ENCODE measurements at places on chromosomes 3 and 15.

DNA sequence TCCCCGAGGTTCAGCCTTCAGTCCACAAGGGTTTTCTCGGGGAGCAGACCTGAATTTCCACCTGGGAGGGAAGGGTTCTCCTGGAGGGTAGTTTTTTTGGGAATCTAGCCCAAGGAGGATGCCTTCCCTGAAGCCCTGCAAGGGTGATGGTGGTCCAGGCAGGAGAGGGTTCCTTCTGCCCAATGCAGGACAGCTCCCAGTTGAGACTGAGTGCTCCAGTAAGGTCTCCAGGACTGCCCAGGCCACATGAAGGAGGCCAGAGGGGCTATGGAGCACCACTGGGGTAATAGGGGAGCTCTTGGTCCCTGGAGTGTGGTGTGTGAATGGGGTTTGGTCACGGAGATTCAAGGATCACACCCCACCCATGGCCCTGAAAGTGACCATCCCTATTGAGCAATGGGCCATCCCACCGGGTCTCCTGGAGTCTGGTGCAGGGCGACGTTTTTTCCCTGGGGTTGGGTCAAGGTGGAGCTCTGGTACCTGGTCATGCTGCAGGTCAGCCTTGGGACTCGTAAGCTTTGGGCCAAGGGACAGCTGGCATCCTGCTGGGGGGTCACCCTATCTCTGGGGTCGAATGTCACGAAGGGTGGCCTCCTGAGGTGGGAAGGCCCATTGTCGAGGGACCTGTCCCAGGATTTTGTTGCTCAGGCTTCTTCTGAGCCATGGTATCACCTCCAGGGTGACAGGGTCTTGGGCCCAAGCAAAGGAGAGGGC lies 196.5 kb downstream of the UBE3A start:
- DNase-seq: no peak

DNA sequence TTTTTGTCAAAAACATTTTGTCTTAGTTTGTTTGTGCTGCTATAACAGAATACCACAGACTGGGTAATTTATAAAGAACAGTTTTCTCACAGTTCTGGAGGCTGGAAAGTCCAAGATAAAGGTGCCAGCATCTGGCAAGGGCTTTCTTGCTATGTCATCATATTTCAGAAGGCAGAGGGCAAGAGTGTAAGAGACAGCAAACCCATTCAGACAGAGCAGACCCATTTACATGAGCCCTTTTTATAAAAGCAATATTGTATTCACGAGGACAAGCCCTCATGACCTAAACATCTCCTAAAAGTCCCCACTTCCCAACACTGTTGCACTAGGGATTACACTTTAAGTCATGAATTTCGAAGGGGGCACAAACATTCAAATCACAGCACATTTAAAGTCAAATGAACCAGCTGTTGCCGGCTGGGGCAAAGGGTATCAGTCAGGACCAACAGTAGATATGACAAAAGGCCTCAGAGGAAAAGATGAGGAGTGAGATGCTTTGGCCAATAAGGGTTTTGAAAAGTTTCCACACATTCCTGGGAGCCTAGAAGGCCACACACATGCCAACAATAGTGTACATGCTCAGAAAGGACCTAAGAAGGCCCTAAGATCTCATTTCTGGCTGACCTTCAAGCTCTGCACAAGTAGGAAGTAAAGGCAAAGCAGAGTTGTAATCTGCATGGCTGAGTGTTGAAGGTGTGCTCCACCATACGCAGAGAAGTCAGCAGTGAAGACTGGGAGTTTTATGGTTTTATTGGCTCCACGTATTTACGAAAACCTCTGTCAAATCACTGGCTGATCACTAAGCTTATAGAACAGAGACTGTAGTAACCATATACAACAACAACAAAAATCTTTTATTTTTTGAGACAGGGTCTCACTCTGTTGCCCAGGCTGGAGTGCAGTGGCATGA lies 37.9 kb downstream of the UQCC5 start:
- no peak for DNase-seq

- DNase-seq: no peak
These were observed 84.6 kb downstream of the PEAK1 start for GRCh38 chr15:77335298-77335697.

- no peak for DNase-seq
These were observed 280.1 kb downstream of the NEK10 start for GRCh38 chr3:27089068-27089467.

DNA sequence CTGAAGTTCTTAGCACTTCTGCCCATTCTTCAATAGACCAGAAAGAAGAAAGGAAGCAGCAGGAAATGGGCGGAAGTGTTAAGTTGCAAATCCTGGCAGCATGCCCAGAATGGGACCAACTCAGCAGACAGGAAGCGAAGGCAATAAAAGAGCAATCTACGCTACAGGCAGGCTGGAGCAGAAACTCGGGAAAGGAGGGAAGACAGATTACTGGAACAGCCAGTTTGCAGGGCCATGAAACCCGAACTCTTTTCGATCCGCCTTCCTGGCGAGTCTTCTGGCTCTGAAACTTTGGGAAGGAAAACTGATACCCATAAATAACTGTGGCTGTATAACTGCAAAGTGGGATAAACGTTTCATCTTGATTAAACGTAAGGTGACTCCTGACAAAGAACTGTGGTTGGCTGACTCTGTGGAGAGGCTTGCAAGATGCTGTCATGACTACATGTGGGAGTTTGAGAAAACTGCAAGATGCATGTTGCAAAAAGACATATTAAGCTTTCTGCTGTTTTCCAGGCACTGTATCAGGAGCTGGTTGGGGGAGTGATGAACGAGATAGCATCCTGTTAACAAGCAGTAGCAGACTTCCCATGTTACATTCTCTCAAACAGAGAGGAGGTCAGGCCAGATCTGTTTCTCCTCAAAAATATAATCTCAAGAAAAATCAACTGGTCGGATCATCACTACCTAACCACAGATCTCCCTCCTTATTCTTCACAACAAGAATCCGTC lies 67.8 kb downstream of the FMN1 start:
- no peak for DNase-seq

GRCh38 chr15:38193496-38193895 lies 59.1 kb upstream of the SPRED1 start:
- DNase-seq: no peak

GRCh38 chr3:58071480-58071971 lies 63.3 kb downstream of the FLNB start:
- DNase-seq: no peak

Data from germinal center (tissue), 1 donor.